Activated T-cell treated with anti-CD3 and anti-CD28 coated beads, Interleukin-2, amount 50 U/mL, for 24 hours (primary cell): ENCODE measurements at places on chromosomes 6 and 20.

DNA sequence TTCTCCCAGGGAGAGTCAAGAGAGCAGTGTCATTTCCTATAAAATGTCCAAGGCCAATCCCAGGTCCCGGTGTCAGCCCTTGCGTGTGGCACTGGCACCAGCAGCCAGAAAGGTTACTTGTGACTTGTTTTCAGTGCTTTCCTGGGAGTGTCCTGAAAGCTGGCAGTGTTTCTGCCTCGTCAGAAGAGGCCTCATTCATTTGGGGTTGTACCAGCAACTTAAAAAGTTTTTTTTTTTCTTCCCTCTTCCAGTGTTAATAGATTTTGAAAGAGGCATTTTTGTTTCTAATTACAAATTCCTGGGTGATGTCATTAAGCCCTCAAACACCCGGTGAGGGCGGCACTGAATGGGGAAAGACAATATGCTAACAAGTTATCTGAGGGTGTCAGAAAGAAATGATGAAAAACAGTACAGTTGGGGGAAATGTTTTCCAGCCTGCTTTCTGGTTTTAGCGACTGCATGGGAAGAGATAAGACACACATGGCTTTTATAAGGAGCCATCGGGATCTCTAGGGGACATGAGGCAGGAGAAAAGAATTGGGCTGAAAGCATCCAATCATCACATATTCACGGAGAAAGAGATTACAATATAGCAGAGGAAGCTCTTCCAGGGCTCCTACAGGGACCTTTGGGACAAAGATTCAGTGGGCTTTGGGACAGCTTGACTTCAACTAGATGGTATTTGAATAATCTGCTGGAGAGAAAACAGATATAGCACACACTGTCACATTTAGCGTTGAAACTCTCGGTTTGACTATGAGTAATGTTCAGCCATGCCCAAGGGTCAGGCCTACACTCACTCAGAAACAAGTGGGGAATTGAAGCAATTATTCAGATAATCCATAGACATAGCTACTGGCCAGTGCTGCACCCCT, 153.0 kb downstream of the BCAS1 start:
- H3K4me1 ChIP-seq: peaks cover 44% of the 10 kb centered on the region
- DNase-seq: no peak
- no peak overlapping the region for H3K4me3 ChIP-seq
- H3K36me3 ChIP-seq: no peaks in the 10 kb centered on the region
- H3K27me3 ChIP-seq: no peaks in the 10 kb centered on the region

GRCh38 chr6:129351807-129352206, 358.2 kb downstream of the ARHGAP18 start:
- no peak overlapping the region for H3K4me3 ChIP-seq
- no peaks in the 10 kb centered on the region for H3K36me3 ChIP-seq
- H3K27ac ChIP-seq: no peak overlapping the region
- DNase-seq: no peak

DNA sequence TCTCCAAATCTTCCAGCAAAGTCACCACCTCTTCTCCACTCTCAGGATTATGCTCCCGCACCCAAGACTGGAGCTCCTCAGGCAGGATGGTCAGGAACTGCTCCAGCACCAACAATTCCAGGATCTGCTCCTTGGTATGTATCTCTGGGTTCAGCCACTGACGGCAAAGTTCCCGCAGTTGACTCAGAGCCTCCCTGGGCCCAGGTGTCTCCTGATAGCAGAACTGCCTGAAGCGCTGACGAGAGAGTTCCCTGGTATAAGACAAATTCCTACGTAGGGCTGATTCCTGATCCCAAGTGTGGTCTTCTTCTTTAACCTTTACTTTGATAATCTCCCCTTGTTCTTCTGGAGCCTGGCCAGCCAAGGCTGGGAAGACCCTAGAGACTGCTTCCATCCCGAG, 60.6 kb downstream of the GPX5 start:
- no peak for DNase-seq
- H3K27me3 ChIP-seq: peaks cover 82% of the 10 kb centered on the region
- H3K27ac ChIP-seq: no peak overlapping the region

GRCh38 chr20:22827916-22828315, 207.2 kb upstream of the SSTR4 start:
- no peaks in the 10 kb centered on the region for H3K27me3 ChIP-seq
- no peaks in the 10 kb centered on the region for H3K4me1 ChIP-seq
- H3K4me3 ChIP-seq: no peak overlapping the region
- no peak for DNase-seq
- no peak overlapping the region for H3K27ac ChIP-seq
- H3K36me3 ChIP-seq: no peaks in the 10 kb centered on the region

GRCh38 chr20:1306316-1307135, 22.4 kb downstream of the SDCBP2 start:
- DNase-seq: no peak
- H3K36me3 ChIP-seq: peaks cover 15% of the 10 kb centered on the region
- H3K4me3 ChIP-seq: no peak overlapping the region
- H3K4me1 ChIP-seq: no peaks in the 10 kb centered on the region
